ENCODE measurements at places on chromosomes 2 and 18.

DNA sequence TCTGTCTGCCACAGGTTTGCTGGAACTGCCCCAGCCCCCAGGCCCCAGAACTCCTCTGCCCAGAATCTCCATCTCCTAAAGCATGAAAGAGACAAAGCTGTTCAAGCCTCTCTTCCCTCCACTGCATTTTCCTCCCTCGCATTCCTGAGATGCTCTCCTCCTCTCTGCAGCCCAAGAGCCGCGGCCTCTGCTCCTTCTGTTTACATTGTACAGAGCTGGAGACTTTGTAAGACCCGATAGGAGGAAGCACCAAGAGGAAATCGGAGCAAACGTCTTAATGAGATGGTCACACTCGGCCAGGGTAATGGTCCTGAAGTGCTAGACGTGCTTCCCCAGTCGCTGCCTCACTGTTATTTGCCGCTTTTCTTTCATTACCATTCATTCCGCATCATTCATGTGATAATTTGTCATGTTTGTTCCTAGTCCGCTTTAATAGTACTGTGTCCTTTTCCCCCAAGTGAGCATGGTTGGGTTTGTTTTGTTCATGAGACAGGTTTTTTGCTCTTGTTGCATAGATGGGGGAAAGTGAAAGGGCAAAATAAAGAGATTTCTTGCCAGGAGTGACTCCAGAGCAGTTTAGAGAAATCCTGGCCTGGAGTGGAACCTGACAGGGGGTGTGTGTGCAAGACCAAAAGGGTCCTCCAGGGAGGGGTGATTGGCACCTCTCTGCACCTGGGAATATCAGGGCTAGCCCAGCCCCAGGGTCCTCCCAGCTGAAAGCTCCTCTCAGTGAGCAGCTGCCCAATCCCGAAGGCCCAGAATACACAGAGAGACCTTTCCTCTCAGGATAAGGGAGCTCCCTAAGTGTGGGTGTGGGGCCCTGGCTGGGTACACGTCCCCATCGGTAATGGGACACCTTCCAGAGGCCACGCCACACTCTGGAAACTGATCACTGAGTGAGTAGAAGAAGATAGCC lies 44.9 kb upstream of the ID2 start:
- DNase-seq: no peak

- DNase-seq: no peak
Observed at GRCh38 chr2:27980242-27980641, 89.7 kb downstream of the BABAM2 start.

DNA sequence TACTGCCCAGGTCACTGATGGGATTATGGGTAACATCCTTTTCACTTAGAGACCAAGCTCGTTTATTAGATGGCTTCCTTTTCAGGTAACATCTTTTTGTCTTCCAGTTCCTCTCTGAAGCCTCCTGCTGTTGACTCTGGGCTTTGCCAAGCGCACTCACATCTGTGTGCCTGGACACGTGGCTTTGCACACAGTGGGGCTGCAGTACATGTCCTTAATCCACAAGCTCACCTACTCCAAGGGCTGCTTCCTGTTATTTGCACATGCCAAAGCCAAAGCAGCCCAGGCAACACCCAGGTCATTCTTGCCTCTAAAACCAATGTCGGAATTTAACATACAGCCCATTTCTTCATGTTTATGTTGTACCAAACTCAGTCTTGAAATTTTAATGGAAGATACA lies 124.2 kb upstream of the BOD1L2 start:
- no peak for DNase-seq

- no peak for DNase-seq
Observed at GRCh38 chr18:32349728-32350395, 120.8 kb downstream of the GAREM1 start.

DNA sequence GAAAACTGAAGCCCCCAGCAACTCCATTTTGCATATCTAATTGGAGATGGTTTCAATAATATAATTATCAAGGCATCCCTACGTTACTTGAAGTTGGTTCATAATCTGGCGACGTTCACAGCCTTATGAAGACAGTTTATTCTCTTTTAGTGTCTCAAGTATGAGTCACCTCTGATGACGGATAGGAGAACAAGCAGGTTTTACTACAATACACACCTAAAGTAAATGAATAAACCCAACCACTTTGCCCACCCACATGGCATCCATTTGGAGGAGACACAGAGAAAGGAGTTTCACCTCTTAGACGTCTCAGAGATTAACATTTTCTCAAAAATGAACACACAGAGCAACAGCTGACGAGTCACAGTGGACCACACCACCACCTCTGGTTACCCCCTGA lies 40.8 kb downstream of the BCL11A start:
- no peak for DNase-seq

Measured in activated T-cell treated with anti-CD3 and anti-CD28 coated beads for 48 hours (primary cell).